Mammary epithelial cell (primary cell): ENCODE measurements at places on chromosomes 5 and 9. TPM values are rescaled to one million over a fixed set of nuclear protein-coding genes. Genes with fewer than 3 reads are reported as not detected.

- no peak for DNase-seq
These were observed 382.2 kb downstream of the LRRC70 start for GRCh38 chr5:62960781-62961180.

GRCh38 chr5:139275956-139276355, 17.6 kb upstream of the MATR3 start:
- DNase-seq = peak; percentile 43

DNA sequence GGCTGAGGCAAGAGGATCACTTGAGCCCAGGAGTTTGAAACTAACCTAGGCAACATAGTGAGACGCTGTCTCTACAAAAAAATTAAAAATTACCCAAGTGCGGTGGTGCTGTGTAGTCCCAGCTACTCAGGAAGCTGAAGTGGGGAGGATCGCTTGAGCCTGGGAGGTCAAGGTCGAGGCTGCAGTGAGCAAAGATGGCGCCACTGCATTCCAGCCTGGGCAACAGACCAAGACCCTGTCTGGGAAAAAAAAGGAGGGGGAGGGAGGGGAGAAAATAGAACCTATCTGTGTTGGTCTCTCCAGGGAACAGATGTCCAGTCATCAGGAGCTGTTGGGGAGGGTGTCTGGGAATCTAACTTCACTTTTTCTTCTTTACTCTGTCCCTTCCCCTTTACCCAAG, 24.3 kb downstream of the MAT2B start:
- DNase-seq = no peak

DNA sequence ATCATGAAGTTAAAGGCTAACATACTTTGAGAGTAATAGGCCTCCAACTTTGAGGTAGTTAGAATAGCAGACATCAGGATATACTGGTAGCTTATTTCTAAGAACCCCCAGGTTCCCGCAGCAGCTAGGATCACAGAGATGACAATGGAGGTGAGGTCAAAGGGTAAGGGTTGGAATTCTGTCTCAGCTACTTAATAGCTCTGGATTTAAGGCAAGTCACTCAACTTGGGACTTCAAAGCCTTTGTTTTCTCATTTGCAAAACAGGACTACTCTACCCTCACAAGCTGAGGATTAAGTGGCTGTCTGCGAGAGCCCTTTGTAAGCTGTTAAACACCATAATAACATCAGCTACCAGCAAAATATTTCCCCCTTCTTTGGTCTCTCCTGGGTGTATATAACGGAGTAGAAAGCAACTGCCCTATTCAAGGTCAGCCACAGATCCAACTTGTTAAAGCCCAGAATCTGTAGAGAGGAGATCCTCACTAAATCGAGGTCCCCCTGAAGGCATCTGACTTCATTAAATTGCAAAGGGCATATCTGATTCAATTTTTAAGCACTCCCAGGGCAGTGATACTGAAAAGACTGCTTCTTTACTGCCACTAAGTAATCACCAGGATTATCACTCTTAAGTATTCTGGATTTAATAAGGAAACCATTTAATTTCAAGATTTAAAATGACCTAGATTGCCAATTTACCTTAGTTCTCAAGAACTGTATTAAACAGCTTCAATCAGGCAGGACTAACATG, 104.7 kb downstream of the DCP2 start:
- DNase-seq = no peak

DNA sequence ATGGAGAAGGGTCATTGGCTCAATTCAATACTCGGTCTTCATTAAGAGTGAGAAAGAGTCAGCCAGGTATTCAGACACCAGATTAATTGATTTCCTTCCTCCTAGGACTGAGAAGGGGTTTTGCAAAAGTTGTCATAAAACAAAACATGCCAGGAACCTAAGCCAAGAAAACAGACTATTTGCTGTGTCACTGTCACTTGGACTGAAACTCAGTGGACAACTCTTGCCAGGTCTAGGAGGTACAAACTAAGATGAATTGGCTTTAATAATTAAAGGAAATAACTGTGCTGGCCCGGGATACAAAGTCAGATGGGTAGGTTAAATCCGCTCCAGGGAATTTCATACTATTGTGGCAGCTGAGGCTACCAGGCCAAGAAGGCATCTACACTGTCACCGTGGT, 71.1 kb upstream of the TBC1D9B start:
- DNase-seq = no peak

DNA sequence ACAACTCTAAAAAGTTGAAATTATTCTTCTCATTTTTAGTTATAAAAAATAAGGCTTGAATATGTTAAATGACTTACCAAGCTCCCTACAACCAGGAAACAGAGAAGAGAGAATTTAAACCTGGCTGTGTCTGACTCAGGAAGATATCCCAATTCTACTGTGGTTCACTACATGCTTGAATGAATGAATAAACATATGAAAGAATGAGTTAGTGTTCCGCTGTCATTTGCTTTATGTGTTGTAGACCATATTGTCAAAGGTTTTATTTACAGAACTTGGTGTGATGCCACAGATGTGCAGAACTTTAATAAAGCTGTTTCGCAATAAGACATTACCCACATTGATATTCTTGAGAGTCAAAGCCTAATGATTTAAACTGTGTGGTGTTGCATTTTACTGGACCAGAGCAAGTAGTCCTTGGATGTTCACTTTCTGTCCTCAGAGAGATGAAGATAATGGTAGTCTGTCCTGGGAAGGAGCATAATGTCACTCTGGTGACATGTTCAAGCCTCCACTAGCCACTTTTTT, 313.2 kb downstream of the TRIM32 start:
- no peak for DNase-seq

DNA sequence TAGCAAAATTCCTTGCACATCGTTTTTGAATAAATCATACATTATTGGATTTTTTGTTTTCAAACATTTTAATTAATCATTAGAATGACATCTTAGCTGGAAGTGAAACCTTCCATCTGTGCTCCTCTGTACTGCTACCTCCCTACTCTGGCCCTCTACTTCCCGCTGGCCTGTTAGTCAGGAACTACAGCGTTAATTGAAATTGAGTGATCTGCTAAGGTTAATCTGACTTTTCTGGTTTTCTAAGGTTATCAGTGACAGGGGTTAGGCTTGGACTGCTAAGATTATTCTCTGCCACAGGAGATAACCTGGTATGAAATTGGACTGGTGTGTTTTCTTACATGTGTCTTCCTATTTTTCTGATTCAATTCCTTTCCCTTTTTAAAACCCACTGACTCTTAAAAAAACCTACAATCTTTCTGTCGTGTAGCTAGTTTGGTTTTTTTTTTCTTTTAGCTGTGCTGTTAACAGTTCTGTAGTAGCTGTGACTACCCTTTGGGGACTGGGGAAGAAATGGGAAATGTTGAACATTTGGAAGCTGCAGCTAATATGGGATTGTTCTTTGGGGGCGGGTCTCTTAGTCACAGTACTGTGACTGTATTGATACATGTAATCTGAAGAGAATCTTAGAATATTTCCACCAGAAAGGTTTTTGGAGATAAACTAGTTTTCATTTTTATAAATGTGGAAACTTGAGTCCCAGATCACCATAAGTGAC, 4.6 kb downstream of the KIF2A start:
- DNase-seq = no peak

The SLC1A1 gene
- total RNA-seq = 0.43 and 1.1 TPM in 2 replicates

The B4GALT1 gene
- 82.2 TPM for total RNA-seq
